ENCODE measurements at places on chromosomes 6 and 20. TPM values are rescaled to one million over a fixed set of nuclear protein-coding genes. Genes with fewer than 3 reads are reported as not detected.

DNA sequence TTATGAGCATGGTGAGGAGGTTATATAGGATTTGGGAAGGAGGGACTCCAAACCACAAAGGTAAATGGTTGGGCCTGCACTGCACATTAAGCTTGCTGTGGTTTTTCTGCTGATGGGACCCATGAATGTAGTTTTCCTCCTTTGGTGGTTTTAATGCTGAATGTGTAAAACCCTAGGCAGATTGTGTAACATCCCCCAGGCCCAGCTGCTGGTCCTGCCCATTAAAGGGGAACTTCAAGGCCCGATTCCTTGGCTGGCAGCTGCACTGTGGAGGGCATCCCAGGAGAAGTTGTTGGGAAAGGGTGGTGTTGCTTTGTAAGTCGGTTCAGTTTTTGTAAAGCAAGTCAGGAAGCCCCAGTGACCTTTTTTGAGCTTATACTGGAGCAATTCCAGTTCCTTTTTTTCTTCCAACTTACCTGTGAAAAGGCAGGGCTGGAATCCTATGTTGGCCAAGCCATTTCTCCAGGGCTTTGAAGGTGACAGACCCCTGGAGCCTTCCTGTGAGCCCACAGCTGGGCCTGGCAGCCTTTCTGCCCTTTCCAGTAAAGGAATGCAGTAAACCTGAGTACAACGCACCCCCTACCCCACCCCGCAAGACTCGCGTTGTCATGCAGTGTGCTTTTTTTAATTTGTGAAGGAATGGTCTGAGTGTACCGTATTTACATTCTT, 43.1 kb upstream of the NAA20 start:
- no peaks in the 10 kb centered on the region for H3K36me3 ChIP-seq
- H3K4me1 ChIP-seq: peaks cover 22% of the 10 kb centered on the region
- peak overlapping the region; percentile 49 for H3K4me3 ChIP-seq
- no peak for DNase-seq
- no peak overlapping the region for H3K27ac ChIP-seq
- H3K27me3 ChIP-seq: no peaks in the 10 kb centered on the region

DNA sequence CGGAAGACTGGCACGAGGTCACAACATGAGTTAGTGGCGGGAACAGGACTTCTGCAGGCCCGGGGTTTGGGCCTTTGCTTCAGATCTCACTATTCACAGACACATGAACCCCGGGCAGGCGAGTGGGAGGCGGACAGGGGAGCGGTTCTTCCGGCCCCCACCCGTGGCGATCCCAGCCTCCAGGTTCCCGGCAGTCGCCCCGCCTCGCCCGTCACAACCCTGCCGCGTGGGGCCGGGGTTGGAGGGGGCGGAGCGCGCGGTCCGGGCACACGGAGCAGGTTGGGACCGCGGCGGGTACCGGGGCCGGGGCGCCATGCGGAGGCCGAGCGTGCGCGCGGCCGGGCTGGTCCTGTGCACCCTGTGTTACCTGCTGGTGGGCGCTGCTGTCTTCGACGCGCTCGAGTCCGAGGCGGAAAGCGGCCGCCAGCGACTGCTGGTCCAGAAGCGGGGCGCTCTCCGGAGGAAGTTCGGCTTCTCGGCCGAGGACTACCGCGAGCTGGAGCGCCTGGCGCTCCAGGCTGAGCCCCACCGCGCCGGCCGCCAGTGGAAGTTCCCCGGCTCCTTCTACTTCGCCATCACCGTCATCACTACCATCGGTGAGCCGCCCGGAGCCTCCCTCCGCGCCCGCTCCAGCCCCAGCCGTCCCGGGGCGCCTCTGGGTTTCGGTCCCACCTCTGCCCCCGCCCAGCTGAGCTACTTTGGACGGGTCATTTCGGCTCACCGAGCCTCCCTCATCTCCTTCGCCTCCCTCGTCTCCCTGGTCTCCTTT, at the start of gene KCNK15:
KCNK15 (plus strand) TSS at position 268 of the 769 bp plus-strand sequence; CDS start at position 314, 46 bp downstream.
- peak within 1 kb of the TSS; percentile 81 for H3K4me3 ChIP-seq
- peaks cover 52% of the 10 kb centered on the region for H3K27me3 ChIP-seq
- H3K27ac ChIP-seq: peak within 1 kb of the TSS; percentile 49
- peaks cover 2% of the 10 kb centered on the region for H3K36me3 ChIP-seq
- peaks cover 16% of the 10 kb centered on the region for H3K4me1 ChIP-seq

DNA sequence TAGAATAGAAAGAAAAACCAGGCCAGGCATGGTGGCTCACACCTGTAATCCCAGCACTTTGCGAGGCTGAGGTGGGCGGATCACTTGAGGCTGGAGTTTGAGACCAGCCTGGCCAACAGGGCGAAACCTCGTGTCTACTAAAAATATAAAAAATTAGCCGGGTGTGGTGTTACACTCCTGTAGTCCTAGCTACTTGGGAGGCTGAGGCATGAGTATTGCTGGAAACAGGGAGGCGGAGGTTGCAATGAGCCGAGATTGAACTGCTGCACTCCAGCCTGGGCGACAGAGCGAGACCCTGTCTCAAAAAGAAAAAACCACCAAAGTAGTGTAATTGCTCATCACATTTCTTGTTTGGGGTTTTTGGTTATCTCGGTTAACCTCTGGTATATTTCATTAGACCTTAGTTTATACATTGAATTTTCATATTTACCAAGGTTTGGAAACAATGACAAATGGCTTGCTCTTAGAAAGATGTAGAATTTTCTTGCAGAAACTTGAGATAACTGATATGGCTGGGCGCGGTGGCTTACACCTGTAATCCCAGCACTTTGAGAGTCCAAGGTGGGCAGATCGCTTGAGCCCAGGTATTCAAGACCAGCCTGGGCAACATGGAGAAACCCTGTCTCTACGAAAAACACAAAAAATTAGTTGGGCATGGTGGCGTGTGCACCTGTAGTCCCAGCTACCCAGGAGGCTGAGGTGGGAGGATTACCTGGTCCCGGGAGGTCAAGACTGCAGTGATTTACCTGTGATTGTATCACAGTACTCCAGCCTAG, 14.2 kb downstream of the ITCH start:
- peak overlapping the region; percentile 29 for H3K27ac ChIP-seq
- DNase-seq: no peak
- H3K4me1 ChIP-seq: peaks cover 9% of the 10 kb centered on the region
- no peaks in the 10 kb centered on the region for H3K27me3 ChIP-seq
- H3K4me3 ChIP-seq: no peak overlapping the region

- peaks cover 44% of the 10 kb centered on the region for H3K27me3 ChIP-seq
- H3K4me3 ChIP-seq: no peak overlapping the region
- H3K36me3 ChIP-seq: peaks cover 3% of the 10 kb centered on the region
- DNase-seq: no peak
Measured at GRCh38 chr6:16907991-16908390, 146.7 kb upstream of the ATXN1 start.

DNA sequence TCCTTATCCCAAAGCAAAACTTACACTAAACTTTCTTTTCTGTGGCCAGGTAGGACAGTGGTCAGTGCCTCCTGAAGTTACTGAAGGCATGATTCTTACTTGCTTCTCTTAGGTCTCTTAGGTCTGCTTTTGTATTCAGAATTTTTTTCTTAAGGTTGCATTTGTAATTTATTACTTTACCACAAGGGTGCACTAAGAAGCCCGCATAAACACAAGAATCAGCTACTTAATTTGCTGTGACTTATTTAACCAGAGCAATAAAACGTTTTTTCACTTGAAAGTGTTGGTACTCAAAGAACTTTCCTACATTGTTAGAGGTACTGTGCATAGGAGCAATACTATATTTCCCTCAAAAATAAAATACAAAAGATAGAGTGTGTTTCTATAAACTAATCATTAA, 75.4 kb upstream of the LAMA2 start:
- no peaks in the 10 kb centered on the region for H3K36me3 ChIP-seq
- no peak for DNase-seq
- peaks cover 10% of the 10 kb centered on the region for H3K27me3 ChIP-seq
- no peak overlapping the region for H3K4me3 ChIP-seq
- H3K27ac ChIP-seq: no peak overlapping the region

- no peak for DNase-seq
- H3K4me1 ChIP-seq: peaks cover 3% of the 10 kb centered on the region
- no peaks in the 10 kb centered on the region for H3K36me3 ChIP-seq
- H3K4me3 ChIP-seq: no peak overlapping the region
- H3K27me3 ChIP-seq: no peaks in the 10 kb centered on the region
- H3K27ac ChIP-seq: no peak overlapping the region
Measured at GRCh38 chr6:26214803-26215584, 127.8 kb downstream of the HFE start.

DNA sequence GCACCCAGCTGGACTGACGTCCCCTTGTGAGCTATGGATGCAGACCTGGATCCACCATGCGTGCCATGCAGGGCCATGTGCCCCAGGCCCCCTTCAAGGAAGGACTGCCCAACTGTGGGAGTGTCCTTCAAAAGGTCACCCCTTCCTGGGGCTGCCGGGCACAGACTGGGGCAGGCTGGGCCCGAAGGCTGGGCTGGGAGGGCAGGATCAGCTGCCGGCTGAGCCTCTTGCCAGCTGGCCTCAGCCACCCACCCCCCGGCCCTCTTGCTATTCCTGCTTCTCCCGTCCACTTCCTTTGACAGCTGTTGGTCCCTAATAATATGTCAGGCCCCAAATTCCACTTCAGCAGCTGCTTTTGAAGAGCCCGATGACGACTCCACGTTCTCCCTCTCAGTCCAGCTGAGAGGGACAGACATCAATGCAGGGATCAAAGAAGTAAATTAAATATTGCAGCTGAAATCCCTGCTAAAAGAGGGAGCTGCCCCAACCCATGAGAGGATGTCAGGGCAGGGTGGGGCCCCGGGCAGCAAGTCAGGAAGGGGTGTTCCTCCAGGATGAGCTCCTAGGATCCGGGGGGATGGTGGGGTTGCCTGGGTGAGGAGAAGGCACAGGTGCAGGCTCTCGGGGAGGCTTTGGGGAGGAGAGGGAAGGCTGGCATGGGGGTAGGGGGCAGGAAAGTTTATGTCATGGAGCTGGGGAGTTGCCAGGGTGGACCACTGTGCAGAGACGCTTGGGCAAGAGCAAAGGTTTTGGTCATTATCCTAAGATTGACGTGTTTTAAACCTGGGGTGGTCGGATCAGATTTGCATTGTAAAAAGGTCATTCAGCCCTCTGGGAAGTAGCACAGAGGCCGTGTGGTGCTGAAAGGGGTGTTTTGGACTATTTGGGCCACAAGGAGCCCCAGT, 185.0 kb downstream of the ANKRD60 start:
- peaks cover 55% of the 10 kb centered on the region for H3K27me3 ChIP-seq
- no peak overlapping the region for H3K4me3 ChIP-seq
- H3K4me1 ChIP-seq: no peaks in the 10 kb centered on the region
- H3K27ac ChIP-seq: no peak overlapping the region
- peaks cover 2% of the 10 kb centered on the region for H3K36me3 ChIP-seq
- DNase-seq: no peak

DNA sequence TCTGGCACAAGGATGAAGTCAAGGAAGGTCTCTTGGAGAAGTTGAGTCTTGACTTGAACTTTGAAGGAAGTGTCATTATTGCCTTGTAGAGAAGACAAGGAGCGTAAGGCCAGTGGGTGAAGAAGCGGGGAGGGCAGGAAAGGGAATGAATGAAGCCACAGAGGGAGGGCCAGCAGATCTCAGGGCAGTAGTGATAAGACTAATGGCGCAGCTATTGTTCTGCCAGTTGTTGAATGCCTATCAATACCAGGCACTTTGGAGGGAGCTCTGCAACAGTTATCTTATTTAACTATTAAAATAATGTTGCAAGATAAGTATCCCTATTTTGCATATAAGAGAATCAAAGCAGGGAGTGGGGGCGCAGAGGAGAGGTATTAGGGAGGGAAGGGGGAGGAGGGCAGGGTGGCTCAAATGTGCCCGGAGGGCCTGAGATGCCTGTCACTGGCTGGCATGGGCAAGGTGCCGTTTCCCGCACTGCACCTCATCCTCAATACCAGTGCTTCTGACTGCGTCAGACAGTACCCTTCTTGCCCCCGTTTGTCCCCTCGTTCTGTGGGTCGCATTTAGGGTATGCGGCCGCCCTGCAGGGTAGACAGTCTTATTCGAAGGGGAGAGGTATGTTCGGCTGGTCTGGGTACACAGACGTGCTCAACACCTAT, 109.8 kb downstream of the ZDHHC14 start:
- no peak for DNase-seq
- H3K27ac ChIP-seq: no peak overlapping the region
- H3K27me3 ChIP-seq: peaks cover 8% of the 10 kb centered on the region
- peaks cover 28% of the 10 kb centered on the region for H3K4me1 ChIP-seq
- H3K36me3 ChIP-seq: peaks cover 6% of the 10 kb centered on the region
- no peak overlapping the region for H3K4me3 ChIP-seq

DNA sequence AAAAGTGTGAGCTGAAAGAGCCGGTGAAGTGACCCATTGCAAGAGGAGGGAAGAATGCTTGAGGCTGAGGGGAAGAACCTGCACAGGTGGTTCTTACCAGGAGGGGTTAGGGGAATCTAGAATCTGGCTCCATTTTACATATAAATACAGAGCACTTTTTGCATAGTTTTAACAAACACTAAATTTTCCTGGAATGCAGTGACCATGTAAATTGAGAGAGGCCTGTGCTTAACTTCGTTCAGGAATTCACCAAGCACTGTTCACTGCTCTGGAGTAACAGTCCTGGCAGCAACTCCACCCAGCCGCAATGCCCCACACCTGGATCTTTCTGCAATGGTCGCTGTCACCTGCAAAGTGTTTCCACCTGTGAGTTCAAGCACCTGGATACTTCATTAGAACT, 13.2 kb upstream of the RIPOR3 start:
- no peak overlapping the region for H3K4me3 ChIP-seq
- H3K27me3 ChIP-seq: peaks cover 47% of the 10 kb centered on the region
- no peak for DNase-seq
- H3K27ac ChIP-seq: no peak overlapping the region
- H3K36me3 ChIP-seq: peaks cover 4% of the 10 kb centered on the region

DNA sequence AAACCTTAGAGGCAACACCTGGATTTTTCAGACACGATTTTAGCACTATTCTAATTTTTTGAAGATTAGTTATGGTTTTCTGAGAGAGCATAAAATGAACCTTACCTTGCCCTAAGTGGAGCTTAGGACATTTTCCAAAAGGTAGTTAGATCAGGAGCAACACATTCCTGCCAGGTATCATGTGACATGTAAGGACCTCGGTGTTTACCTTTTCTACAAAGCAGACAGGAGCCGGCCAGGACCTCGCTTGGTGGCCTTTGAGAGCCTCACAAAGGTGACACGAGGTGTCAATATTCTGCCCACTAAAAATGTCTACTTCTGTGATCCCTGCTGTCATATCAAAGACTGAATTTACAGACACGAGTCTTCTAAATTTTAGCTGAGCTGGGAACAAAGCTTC, 174.9 kb downstream of the SMOC2 start:
- H3K27me3 ChIP-seq: no peaks in the 10 kb centered on the region
- H3K4me3 ChIP-seq: no peak overlapping the region

- no peaks in the 10 kb centered on the region for H3K27me3 ChIP-seq
- peak overlapping the region; percentile 98 for H3K4me3 ChIP-seq
- DNase-seq: peak; percentile 15
- peak overlapping the region; percentile 97 for H3K27ac ChIP-seq
- H3K36me3 ChIP-seq: peaks cover 9% of the 10 kb centered on the region
- H3K4me1 ChIP-seq: peaks cover 31% of the 10 kb centered on the region
Measured at GRCh38 chr6:45423111-45423823, 45.5 kb upstream of the SUPT3H start.

GRCh38 chr6:49416195-49416594, 46.9 kb downstream of the MMUT start:
- no peaks in the 10 kb centered on the region for H3K4me1 ChIP-seq
- H3K27me3 ChIP-seq: peaks cover 34% of the 10 kb centered on the region
- DNase-seq: no peak
- H3K4me3 ChIP-seq: no peak overlapping the region
- peaks cover 3% of the 10 kb centered on the region for H3K36me3 ChIP-seq

IPCEF1 gene
- total RNA-seq: 50.4 TPM

PROKR2 gene
- total RNA-seq: not detected

C6orf15 gene
- total RNA-seq: not detected

SMLR1 gene
- not detected for total RNA-seq

ZBTB46 gene
- 0.21 TPM for total RNA-seq

PRDM13 gene
- total RNA-seq: not detected

MAS1 gene
- total RNA-seq: not detected

All from T-helper 17 cell (primary cell).